ENCODE measurements at places on chromosomes 6 and 20. TPM values are rescaled to one million over a fixed set of nuclear protein-coding genes. Genes with fewer than 3 reads are reported as not detected.

RIMS4 gene
- total RNA-seq: 2.1 TPM

- peak; percentile 61 for DNase-seq
These were observed 87.5 kb downstream of the SYNJ2 start for GRCh38 chr6:158068893-158069799.

C6orf15 gene
- total RNA-seq: not detected

SYCP2 gene
- 2.0 TPM for total RNA-seq

- DNase-seq: no peak
These were observed 28.2 kb upstream of the RPS6KA2 start for GRCh38 chr6:166655251-166655650.

MEI4 gene
- total RNA-seq: not detected

ASIP gene
- not detected for total RNA-seq

DNA sequence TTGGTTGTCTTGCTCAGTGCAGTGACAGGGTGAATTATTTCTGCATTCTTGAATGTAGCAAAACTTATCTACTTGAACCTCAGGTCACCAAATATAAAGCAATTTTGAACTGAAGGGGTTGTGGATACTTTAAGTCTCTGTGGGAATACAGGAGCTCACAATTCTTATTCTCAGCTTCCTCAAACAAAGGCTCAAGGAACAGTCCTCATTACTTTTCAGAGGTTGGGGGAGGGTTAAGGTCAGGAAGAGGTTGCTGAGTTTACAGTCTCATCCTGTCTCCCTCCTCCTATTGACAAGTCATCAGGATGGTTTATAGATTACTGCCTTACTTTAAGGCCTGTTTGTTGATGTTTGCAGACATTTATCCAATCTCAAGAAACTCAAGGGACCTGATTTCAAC, 143.6 kb upstream of the SPACA1 start:
- no peak for DNase-seq

GRCh38 chr6:11931296-11932035, 80.6 kb upstream of the HIVEP1 start:
- DNase-seq: no peak

GRCh38 chr6:41268478-41268877, 18.0 kb downstream of the TREM1 start:
- DNase-seq: no peak

DNA sequence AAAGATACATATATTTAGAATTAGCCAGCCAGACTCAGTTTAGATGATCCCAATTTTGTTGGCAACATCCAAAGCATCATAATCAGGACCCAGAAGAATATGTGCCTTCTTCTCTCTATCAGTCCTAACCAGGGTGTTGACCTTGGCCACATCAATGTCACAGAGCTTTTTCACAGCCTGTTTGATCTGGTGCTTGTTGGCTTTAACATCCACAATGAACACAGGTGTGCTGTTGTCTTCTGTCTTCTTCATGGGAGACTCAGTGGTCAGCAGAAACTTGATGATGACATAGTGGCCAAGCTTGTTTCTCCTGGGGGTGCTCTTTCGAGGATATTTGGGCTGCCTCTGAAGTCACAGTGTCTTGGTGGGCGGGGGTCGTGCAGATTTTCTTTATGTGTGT, 84.9 kb downstream of the MKKS start:
- no peak for DNase-seq

MAFB gene
- 18.6 TPM for total RNA-seq

IP6K3 gene
- 6.7 TPM for total RNA-seq
